ENCODE measurements at places on chromosomes 3 and 15.

DNA sequence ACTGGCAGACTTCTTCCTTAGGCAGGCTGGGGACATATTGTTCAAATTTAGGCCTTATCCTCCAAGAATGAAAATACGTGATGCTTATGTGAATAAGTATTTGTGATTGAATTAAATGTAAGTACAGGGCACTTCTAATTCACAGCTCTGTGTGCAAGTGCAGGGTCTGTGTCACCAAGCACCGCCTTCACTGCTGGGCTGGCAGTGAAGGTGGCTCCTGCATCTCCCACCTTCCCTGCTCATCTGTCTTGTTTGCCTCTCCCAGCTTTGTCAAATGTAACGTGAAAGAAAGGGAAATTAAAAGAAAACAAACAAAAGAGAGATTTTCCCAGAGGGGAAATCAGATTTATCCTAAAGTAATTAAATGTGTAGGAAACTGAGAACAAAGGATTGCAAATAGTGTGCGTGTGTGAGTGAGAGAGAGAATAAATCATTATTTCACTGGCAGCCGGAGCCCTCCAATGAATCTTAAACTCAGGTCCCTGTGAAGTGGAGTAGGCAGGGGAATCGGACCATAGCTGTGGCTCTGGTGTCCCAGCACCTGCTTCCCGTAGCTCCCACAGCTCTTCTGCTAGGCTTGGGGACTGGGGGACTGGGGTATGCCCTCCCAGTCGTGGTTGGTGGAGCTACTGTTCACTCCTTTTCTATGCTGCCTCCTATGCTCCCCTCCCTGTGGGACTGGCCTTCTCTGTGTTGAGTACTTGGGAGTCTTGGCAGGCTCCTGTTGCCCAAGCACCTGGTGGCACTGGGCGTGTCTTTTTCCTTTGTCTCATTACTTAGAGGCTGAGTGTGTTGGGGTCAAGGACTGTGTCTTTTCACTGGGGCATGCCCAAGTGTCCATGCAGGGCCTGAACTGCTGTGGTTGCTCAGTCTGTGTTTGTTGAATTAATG is 222.2 kb downstream of the EPHB1 start:
- no peak for DNase-seq

GRCh38 chr3:79506751-79507150 is 261.0 kb downstream of the ROBO1 start:
- DNase-seq = no peak

DNA sequence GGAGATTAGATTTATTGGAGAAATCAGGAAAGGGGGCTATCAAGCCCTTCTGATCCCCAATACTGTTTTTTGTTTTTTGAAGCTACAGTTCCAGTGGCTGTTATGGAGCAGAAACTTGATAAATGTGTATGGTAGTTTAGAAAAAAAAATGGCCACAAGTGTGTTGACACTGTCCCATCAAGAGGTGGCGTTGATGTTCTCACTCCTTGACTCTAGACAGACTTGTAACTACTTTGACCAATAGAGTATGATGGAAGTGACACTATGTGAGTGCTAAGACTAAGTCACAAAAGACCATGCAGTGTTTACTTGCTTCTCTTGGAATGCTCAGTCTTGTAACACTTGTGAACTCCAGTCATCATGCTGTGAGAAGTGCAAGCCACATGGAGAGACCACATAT is 356.7 kb downstream of the PDCD6IP start:
- no peak for DNase-seq

GRCh38 chr15:36658898-36659639 is 79.6 kb downstream of the CDIN1 start:
- no peak for DNase-seq

DNA sequence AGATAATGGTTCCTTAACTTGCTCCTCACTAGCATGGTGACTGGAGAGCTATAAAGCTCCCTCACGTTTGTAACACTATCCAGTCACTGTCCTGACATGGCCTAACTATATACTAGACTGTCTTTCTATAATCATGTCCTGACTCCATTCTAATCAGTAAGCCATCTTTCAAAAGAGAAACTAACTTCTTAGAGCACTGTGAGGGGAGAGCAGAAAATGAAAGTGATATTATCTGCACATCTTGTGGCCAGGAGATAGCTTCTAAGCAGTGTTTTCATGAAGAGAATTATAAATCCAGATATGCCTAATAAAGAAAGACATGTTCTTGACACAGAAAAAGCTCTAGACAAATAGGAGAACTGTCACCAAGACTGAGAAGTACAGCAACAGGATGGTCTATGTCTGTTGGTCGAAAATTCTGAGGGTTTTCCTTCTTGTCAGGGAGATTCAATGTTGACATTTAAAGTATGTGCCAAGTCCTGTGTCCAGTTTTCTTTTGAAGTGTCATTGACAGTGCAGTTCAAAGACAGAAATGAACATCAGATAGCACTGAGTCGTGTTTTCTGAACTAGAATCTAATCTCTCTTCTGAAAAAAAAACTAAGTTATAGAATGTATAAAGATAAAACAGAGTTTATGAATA is 230.6 kb upstream of the PEX5L start:
- DNase-seq = no peak

DNA sequence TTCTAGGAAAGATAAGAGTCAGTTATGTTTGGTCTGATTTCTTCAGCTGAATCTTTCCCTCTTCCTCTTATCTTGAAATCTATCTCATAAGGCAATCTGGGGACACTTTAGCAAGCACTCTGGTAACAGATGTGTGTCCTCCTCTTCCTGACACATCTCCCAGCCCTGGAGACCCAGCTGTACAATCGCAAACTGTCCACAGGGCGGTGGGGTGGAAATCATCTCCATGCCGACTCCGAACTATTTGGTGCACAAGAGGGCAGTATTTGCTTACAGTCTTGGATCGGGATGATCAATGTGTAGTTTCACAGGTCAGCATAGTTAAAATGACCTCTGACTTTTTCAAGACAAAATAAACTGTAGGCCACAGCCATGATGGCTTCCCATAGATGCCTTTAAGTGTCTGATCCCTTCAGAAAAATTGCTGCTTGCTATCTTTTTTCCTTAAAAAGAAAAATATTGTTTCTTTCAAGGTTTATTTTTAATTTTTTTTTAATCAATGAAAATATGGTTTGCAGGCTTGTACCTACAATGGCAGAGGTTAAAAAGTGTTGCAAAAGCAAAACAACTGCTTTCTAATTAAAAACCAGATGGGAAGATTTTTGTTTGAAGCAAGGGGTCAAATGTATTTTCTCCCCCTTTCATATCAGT is 17.7 kb downstream of the EEFSEC start:
- DNase-seq = peak; percentile 68
